ENCODE measurements at places on chromosomes 12 and 14. TPM values are rescaled to one million over a fixed set of nuclear protein-coding genes. Genes with fewer than 3 reads are reported as not detected.

The PRIMA1 gene
- not detected for total RNA-seq

DNA sequence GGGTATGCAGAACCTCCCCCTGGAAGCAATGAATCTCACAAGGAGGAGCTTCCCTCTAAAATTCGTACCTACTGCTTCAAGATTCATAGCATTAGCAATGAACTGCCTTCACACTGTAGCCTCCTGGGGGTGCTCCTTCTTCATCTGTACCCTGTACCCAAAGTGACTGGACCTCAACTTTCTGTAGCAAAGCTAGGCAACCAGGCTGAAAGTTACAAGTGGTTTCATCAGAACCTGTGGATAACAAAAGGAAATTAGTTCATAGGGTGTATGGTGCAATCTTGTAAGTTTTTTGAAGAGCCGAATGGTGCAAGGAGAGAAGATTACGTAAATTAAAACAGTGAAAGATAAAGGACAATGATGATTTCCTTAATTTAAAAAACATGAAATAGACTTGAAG lies 1541.7 kb upstream of the FLRT2 start:
- no peaks in the 10 kb centered on the region for H3K36me3 ChIP-seq
- no peak overlapping the region for H3K27ac ChIP-seq
- no peaks in the 10 kb centered on the region for H3K27me3 ChIP-seq
- no peak overlapping the region for H3K4me3 ChIP-seq
- H3K4me1 ChIP-seq = no peaks in the 10 kb centered on the region

DNA sequence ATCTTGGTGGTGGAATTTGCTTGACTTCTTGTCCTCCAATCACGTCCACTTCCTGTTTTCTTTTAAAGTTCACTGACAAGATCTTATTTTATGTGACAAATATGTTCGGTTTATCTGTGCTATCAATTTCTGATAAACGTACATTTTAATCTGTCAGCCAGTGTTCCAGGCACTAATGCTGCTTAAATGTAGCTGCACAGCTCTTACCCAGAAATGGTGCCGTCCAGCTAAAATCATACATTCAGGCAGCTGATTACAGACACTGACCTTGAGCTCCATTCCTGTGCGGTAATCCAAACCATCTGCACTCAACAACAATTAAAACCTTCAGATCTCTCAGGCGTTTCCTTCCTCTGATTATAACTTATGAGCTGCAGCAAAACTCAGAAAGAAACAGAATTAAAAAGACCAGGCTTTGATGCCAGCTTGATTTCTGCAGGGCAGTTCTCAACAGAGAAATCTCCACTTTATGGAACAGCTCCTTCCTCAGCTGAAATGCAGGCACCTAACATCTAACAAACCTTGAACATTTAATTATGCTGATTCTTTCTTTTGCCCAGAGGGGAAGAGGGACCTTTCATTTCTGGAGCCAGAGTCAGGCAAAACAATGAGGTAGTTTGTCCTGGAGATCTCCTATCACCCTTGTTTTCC lies 26.4 kb upstream of the RASSF3 start:
- H3K27ac ChIP-seq = peak overlapping the region; percentile 72
- H3K27me3 ChIP-seq = no peaks in the 10 kb centered on the region
- DNase-seq = no peak
- peaks cover 28% of the 10 kb centered on the region for H3K4me1 ChIP-seq
- H3K4me3 ChIP-seq = peak overlapping the region; percentile 55

The NOS1 gene
- 0.02 TPM for total RNA-seq

- no peak overlapping the region for H3K27ac ChIP-seq
- H3K27me3 ChIP-seq = no peaks in the 10 kb centered on the region
- no peak for DNase-seq
- H3K4me1 ChIP-seq = peaks cover 2% of the 10 kb centered on the region
These were observed 12.3 kb downstream of the MAP3K12 start for GRCh38 chr12:53486736-53487487.

DNA sequence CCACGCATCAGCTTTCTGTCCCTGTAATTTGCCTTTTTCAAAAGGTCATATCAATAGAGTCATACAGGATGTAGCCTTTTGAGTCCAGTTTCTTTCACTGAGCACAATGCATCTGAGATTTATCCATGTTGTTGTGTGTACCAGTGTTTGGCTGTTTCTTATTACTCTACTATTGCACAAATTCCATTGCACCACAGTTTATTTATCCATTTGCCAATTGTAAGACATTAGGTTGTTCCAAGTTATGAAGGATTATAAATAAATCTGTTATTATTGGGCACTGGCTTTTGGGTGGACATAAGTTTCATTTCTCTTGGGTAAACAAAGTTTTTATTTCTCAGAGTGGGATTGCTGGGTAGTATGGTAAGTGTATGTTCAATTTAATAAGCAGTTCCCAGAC lies 68.3 kb upstream of the TBPL2 start:
- no peak for DNase-seq
- H3K27ac ChIP-seq = no peak overlapping the region
- no peaks in the 10 kb centered on the region for H3K4me1 ChIP-seq
- H3K27me3 ChIP-seq = no peaks in the 10 kb centered on the region

The ARHGEF40 gene
- not detected for total RNA-seq

The SIRT4 gene
- 3.7 TPM for total RNA-seq

The CCDC175 gene
- not detected for total RNA-seq

DNA sequence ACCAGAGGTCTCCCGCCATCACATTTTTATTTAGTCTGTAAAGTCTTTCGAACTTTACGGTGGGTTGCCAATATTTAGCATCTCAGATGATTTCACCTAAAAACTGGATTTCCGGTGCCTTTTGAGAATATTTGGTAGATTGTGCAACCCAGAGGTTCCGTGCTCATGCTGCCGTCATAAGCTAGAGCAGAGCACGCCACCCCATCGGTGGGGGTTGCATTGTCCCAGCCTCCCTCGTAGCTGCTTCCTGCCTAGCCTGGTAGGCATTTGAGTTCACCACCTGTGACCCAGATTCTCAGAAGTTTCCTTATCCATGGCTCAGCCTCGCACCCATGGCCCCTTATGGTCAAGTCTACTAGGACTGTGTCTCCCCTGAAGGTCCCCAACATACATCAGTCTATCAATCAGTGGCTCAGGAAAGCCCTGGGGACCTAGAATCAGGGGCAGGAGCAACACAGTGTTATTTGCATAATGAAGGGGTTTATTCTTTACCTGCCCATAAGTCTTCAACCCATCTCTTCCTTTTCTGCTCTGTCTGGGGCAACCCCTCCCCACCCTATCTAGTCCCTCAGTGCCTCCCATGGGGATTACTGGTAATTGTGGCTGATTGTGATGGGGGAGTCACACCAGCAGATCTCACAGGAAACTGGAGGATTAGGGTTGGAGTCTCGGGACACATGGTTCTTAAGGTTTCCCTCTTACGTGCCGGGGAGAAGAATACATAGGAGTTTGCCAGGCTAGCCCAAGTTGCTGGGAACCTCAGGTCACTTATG lies 152.3 kb downstream of the PHETA1 start:
- H3K4me3 ChIP-seq = no peak overlapping the region
- no peaks in the 10 kb centered on the region for H3K36me3 ChIP-seq
- peaks cover 3% of the 10 kb centered on the region for H3K27me3 ChIP-seq
- H3K4me1 ChIP-seq = no peaks in the 10 kb centered on the region

DNA sequence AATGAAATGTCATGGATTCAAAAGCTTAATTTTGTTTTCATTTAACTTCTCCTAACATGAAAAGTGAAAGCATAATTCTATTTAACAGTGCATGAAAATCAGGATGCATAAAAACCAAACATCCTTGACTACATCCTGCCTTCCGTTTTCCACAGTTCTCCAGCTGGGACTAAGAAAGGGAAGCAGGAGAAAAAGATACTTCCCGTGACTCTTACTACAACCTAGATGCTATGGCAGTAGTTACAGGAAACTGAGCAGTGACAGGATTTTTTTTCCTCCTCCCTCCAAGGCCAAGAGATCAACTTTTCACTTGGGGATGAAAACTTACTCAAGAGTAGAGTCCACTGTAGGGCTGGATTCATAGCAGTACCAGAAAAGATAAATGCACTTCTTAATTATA lies 2.6 kb downstream of the EXOC5 start:
- peaks cover 59% of the 10 kb centered on the region for H3K4me1 ChIP-seq
- DNase-seq = no peak
- H3K27ac ChIP-seq = no peak overlapping the region
- no peak overlapping the region for H3K4me3 ChIP-seq

GRCh38 chr12:119175081-119175480 lies 3.6 kb upstream of the HSPB8 start:
- no peaks in the 10 kb centered on the region for H3K36me3 ChIP-seq
- no peak overlapping the region for H3K4me3 ChIP-seq
- no peak overlapping the region for H3K27ac ChIP-seq
- peaks cover 7% of the 10 kb centered on the region for H3K27me3 ChIP-seq
- H3K4me1 ChIP-seq = no peaks in the 10 kb centered on the region

- no peak overlapping the region for H3K4me3 ChIP-seq
- no peak for DNase-seq
- no peaks in the 10 kb centered on the region for H3K36me3 ChIP-seq
These were observed 110.1 kb upstream of the DIO3 start for GRCh38 chr14:101451166-101451565.

GRCh38 chr12:19885093-19885812 lies 446.0 kb downstream of the AEBP2 start:
- H3K4me3 ChIP-seq = no peak overlapping the region
- no peaks in the 10 kb centered on the region for H3K4me1 ChIP-seq
- H3K27ac ChIP-seq = no peak overlapping the region
- DNase-seq = no peak
- H3K36me3 ChIP-seq = no peaks in the 10 kb centered on the region
- peaks cover 1% of the 10 kb centered on the region for H3K27me3 ChIP-seq

The GALNT16 gene
- 0.02 TPM for total RNA-seq

DNA sequence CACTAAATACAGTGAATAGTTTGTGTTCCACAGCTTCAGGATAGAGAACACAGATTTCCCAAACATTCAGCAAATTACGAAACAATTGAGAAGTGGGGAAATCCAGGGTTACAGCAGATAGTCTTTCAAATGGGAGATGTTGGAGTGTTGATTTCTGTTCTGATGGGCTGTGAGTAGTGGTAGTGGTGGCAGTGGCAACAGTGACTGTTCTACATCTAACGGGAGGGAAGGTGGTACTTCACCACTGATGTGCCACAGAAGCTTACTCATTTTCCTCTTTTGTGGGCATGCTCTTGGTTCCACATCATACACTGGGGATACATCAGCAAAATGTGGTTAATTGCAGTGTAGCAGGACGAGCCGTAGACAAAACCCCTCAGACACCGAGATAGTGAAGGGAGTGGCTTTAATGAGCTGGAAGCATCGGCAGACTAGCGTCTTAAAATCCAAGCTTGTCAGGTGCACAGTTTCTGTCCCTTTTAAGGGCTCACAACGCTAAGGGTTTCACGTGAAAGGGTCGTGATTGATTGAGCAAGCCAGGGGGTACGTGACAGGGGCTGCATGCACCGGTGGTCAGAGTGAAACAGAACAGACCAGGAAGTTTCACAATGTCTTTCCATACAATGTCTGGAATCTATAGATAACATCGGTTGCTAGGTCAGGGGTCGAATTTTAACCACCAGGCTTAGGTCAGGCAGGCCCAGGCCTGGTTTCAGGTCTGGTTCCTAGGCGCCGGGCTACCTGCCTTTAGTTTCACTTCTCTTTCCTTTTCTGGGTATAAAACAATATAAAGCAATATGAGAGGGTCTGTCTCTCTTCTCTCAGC lies 330.6 kb upstream of the FBXO33 start:
- no peak overlapping the region for H3K27ac ChIP-seq
- DNase-seq = peak; percentile 30
- peaks cover 8% of the 10 kb centered on the region for H3K4me1 ChIP-seq
- no peak overlapping the region for H3K4me3 ChIP-seq

DNA sequence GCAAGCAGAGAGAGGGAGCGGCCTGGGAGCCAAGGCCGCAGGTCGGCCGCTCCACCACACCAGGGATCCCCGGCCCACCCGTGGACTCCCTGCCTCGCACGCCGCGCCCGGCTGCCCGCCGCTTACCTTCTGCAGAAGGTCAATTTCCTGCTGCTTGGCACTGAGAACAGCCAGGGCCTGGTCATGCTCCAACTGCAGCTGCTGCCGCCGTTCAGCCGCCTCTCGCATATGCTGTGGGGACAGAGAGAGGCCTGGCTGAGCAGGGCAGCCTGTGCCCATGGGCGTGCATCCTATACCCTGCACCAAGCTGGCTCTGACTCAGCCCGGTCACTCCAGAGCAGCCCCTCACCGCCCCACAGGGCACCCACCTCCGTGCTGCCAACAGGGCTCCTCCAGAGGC lies 141.1 kb downstream of the PIWIL1 start:
- no peaks in the 10 kb centered on the region for H3K4me1 ChIP-seq
- H3K27ac ChIP-seq = no peak overlapping the region
- no peak overlapping the region for H3K4me3 ChIP-seq
- no peaks in the 10 kb centered on the region for H3K36me3 ChIP-seq
- DNase-seq = no peak

The LTBP2 gene
- total RNA-seq = 0.32 TPM

The CCDC92 gene
- 3.7 TPM for total RNA-seq

The SMIM41 gene
- total RNA-seq = not detected

- DNase-seq = no peak
- H3K27ac ChIP-seq = no peak overlapping the region
- H3K4me3 ChIP-seq = no peak overlapping the region
- no peaks in the 10 kb centered on the region for H3K27me3 ChIP-seq
- H3K4me1 ChIP-seq = peaks cover 26% of the 10 kb centered on the region
These were observed 108.7 kb downstream of the ITPR2 start for GRCh38 chr12:26724309-26724702.

DNA sequence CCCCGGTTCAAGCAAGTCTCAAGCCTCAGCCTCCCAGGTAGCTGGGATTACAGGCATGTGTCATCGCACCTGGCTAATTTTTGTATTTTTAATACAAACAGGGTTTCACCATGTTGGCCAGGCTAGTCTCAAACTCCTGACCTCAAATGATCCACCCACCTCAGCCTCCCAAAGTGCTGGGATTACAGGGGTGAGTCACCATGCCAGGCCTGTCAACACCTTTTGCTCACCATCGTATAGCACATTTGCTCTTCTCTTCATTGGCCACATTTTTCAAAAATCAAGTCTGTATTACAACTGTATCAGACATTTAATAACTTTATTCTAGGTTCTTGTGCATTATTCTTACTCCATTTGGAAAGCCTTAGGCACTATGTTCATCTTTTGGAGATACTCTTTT lies 50.3 kb downstream of the BCAT1 start:
- H3K27ac ChIP-seq = no peak overlapping the region
- no peak for DNase-seq
- H3K27me3 ChIP-seq = peaks cover 40% of the 10 kb centered on the region
- peaks cover 3% of the 10 kb centered on the region for H3K36me3 ChIP-seq
- peaks cover 29% of the 10 kb centered on the region for H3K4me1 ChIP-seq

The NPAS3 gene
- not detected for total RNA-seq

- H3K27ac ChIP-seq = no peak overlapping the region
- H3K4me1 ChIP-seq = no peaks in the 10 kb centered on the region
- no peak for DNase-seq
- no peak overlapping the region for H3K4me3 ChIP-seq
- H3K27me3 ChIP-seq = no peaks in the 10 kb centered on the region
- H3K36me3 ChIP-seq = peaks cover 1% of the 10 kb centered on the region
These were observed 45.5 kb downstream of the SCN8A start for GRCh38 chr12:51636581-51636980.

The OVCH1 gene
- total RNA-seq = not detected
